T47D (cell line): ENCODE measurements at places on chromosomes 5 and 9.
A peak's percentile ranks its signal among the peaks of the same experiment; 100 is the strongest.

GRCh38 chr5:63613442-63613841 lies 348.8 kb downstream of the HTR1A start:
- no peak for DNase-seq

- DNase-seq = no peak
Observed at GRCh38 chr5:170865622-170866021, 3.8 kb downstream of the RANBP17 start.

DNA sequence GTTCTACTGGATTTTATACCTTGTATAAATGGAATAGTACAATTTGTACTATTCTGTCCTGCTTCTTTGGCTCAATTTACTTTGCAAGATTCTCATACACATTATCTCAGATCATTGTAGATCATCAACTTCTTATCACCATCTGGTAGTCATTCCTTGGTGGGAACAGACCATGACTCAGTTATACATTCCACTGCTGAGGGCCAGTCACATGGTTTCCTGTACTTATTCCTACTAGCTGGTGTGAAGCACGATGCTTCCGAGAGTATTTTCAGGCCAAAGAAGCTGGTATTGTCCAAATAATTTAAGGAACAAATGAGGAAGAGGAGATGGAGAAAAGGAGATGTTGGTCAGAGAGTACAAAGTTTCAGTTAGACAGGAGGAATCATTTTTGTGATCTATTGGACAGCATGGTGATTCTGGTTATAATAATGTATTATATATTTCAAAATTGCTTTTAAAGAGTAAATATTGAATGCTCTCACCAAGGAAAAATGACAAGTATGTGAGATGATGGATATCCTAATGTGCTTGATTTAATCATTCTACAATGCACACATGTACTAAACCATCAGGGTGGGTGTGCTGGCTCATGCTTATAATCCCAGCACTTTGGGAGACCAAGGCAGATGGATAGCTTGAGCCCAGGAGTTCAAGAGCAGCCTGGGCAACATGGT lies 124.1 kb downstream of the SYK start:
- peak; percentile 33 for DNase-seq

DNA sequence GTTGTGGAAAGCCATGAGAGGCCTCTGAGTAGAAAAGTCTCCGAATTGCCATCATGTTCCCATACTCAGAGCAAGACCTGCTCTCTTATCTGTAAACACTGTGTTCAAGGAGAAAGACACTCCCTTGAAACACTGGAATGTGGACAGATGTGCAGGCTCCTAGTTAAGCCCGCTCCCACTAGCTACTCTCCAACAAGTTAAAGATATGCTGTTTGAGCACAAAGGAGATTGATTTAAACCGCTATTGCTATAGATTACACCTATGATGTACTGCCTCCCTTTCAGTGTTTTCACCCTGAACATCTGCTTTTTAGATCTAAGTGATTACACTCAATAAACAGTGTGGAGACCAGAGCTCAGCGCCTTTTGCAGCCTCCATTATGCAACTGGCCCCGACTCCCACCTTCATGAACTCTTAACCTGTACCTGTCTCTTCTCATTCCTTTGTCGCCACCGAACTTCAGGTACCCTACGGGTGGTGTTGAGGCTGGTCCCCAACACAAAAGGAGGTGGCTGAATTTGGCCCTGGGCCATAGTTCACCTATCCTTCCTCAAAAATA lies 47.5 kb downstream of the TMEM245 start:
- no peak for DNase-seq

- no peak for DNase-seq
Observed at GRCh38 chr5:61966296-61966955, 339.6 kb upstream of the KIF2A start.

- no peak for DNase-seq
Observed at GRCh38 chr9:34097865-34098264, 28.6 kb downstream of the DCAF12 start.

- no peak for DNase-seq
Observed at GRCh38 chr9:91043811-91044175, 242.2 kb downstream of the SYK start.

- DNase-seq = no peak
Observed at GRCh38 chr9:114011313-114011712, 66.8 kb downstream of the AMBP start.

- DNase-seq = no peak
Observed at GRCh38 chr5:81334304-81335061, 33.1 kb downstream of the ZCCHC9 start.

DNA sequence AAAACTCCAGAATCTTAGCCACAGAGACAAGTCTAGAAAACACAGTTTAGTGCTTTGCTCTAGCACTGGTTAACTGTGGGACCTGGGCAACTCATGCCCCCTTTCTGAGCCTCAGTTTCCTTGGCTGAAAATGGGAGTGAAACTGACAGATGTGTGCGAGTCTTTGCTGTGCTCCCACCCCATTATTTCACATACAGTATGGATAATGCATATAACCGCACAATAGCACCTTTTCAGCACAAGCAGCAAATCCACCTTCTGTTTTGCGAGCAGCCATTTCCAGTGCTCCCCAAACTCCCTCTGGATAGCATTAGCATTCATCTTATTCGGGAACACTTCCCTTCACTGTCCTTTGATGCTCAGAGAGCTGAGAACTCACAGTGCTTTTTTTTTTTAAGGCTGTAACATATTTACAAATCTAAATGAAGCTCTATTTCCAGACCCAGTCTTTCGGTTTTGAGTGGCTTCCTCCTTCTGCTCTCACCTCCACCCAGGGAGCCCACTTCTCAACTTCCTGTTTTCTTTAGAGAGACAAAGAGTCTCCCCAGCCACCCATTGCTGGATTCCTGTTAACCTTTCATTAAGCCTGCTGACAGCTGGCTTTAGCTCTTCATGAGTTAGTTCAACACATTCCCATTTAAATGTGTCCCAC lies 49.2 kb downstream of the TIMD4 start:
- DNase-seq = no peak

GRCh38 chr9:110356639-110357395 lies 19.2 kb upstream of the TXNDC8 start:
- no peak for DNase-seq

- no peak for DNase-seq
Observed at GRCh38 chr5:50687548-50687947, 21.1 kb downstream of the PARP8 start.

DNA sequence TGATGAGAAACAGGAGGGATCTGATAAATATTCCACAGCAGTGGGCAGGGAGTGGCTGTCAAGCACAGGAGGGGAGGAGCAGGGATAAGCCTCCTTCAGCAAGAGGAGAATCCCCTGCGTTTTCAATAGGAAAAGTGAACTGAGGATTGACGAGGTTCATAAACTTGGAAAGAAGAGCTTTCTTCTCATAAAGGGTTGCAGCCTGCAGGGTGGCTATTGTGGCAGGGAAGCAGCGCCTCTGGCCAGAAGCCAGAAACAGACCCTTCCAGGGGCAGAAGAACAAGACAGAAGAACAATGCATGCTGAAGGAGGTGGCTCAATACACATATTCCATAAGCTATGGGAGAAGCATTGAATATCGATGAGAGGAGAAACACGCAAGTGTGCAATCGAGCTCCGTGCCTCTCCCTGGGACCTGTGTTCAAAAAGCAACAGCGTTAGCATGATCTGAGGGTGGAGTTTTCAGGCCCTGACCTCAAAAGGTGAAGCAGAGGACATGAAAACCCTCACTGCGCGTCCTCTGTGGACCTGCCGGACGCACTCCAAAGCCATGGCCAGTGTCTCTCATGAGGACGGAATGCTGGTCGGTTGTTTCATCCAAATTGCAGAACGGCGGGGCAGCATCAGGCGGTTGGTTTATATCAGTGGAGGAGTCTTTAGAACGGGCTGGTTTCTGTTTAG lies 67.6 kb downstream of the ANKRD33B start:
- no peak for DNase-seq

- DNase-seq = no peak
Observed at GRCh38 chr5:160463740-160464465, 42.2 kb downstream of the PTTG1 start.

DNA sequence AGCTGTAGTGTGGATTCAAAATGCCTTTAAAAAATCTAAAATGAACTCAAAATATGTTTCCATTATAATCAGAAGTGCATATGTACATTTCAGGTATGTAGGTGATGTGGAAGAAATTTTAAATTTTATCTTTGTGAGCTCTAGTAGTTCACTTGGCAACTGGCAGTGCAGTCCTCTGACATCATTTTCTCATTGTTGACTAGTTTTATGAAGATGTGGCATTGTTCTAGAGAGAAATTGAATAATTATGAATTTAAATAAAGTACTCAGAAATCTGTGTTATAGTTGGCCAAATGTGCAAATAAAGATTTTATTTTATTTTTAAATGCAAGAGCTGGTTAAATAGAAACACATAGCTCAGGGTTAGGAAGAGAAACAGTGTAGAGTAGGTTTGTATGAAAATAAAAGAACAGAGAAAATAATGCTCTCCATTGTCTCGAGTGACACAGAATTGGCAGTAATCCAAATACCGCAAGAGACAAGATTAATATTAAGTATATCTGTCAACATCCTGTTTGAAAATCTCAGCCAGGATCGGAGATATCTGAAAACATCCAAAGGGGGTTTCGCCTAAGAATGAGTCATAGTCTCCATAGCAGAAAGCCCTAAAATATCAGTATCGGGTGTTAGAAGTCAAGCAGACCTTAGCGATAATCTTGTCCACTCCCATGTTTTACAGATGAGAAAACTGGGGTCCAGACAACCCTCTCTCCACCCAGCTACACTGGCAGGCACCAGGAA lies 189.4 kb downstream of the CCDC192 start:
- no peak for DNase-seq

DNA sequence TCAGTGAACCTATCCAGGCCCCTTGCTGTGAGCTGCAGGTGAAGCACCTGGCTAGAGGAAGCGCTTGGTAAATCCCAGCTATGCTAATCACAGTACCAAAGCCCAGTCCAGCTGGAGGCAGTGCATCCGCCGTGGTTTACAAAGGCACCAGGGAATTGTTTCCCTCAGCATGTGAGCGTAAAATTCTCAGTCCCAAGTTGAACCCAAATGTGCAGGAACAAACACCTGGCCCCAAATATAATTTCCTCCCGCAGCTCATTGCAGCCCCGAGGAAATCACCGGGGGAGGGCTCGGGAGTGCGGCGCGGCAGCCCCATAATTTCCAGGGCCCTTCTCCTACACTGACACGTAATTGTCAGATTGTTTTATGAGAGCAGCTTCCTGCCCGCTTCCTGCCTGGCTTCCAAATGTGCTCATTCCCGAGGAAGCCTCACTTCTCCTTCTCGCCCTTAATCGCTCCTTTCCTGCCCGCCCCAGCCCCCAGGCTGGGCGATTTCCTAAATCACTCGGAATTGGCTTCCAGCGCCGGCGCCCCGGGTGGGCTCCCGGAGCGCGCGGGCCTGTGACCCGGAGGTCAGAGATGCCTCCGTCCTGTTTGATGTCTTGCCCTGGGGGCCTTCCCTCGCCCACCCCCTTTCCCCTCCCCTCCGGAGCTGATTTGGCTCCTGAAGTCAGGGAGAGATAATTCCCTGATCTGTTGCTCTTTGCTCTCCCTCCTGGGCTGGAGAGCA lies 134.4 kb downstream of the FGF1 start:
- no peak for DNase-seq

- no peak for DNase-seq
Observed at GRCh38 chr5:39995990-39996389, 571.2 kb upstream of the DAB2 start.

- no peak for DNase-seq
Observed at GRCh38 chr5:177372910-177373309, 11.3 kb upstream of the SLC34A1 start.

DNA sequence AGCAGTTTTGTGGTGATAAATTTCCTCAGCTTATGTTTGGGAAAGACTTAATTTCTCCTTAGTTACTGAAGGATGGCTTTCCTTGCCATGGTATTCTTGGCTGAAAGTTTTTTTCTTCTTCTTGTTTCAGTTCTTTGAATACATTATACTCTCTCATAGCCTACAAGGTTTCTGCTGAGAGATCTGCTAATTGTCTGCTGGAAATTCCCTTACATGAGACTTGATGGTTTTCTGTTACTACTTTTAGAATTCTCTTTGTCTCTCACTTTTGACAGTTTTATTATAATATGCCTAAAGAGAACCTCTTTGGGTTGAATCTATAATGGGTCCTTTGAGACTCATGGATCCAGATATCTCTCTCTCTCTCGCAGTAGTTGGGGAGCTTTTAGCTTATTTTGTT lies 693.6 kb downstream of the PRELID2 start:
- DNase-seq = no peak

GRCh38 chr5:61603211-61603908 lies 271.3 kb downstream of the ZSWIM6 start:
- peak; percentile 39 for DNase-seq

DNA sequence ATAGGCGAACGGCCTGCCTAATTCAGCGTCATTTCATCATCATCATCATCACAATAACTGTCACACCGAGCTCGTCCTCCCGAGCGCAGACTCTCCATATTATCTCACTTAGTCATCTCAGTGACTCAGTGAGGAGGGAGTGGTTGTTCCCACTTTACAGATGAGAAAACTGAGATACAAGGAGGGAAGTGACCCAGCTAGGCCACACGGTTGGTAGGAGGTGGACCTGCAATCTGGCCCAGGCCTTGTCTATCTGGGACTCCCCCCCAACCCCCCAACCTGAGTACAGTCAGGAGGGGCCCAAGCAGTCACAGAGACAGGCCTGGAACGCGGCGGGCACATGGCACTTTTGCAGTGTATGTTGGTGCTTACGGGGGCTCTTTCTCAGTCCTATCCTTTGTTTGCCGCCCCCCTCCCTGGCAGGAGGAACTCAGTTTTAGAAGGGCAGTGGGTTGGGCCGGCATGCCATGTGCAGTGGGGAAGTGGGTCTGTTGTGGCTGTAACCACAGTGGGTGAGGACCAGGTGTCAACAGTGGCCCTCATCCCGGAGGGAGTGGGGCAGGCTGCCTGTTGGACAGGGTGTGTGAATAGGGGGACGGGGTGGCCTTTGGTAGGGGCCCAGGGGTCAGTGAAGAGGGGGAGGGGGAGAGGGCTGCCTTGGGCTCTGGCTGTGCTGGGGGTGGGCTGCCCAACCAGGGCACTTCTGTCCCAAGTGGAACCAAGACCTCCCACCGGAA lies 1.7 kb upstream of the RXRA start:
- no peak for DNase-seq

DNA sequence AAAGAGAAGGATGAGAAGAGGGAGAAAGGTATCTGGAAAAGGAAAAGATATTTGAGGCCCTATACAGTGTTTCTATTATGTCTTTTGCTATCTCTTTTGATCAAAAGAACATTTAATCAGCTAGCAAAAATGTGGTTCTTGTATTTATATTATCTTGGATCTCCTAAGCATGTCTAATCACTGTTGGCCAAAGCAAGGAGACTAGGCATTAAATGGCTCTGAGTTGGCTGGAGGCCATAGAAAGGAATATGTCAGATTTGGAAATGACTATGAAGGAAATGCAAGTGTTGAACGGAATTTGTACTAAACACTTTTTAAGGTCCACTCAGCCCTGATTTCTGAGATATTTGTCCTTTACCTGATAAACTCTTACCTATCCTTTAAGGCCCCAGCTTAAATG lies 22.4 kb upstream of the THG1L start:
- DNase-seq = no peak

GRCh38 chr9:119959846-119960545 lies 590.8 kb upstream of the BRINP1 start:
- no peak for DNase-seq

- no peak for DNase-seq
Observed at GRCh38 chr9:94812343-94812742, 85.8 kb downstream of the AOPEP start.
